ENCODE measurements at places on chromosomes 4 and X. TPM values are rescaled to one million over a fixed set of nuclear protein-coding genes. Genes with fewer than 3 reads are reported as not detected.

DNA sequence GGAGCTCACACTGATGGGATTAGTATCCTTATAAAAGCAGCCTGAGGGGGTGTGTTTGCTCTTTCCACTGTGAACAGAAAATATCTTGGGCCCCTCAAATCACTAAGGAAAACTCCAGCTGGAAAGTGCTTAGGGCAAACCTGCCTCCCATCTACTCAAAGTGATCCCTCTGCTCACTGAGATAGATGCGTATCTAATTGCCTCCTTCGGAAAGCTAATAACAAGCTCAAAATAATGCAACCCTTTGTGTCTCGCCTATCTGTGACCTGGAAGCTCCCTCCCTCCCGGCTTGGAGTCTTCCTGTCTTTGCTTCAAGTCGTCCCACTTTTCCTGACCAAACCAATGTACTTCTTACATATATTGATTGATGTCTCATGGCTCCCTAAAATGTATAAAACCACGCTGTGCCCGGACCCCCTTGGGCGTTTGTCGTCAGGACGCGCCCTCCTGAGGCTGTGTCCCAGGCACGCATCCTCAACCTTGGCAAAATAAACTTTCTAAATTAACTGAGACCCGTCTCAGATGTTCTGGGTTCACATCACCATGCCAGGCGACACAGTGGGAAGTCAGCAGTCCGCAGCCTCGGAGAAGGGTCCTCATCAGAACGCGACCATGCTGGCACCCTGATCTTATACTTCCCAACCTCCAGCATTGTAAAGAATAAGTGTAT is 34.1 kb upstream of the SORCS2 start:
- DNase-seq: peak; percentile 57

DNA sequence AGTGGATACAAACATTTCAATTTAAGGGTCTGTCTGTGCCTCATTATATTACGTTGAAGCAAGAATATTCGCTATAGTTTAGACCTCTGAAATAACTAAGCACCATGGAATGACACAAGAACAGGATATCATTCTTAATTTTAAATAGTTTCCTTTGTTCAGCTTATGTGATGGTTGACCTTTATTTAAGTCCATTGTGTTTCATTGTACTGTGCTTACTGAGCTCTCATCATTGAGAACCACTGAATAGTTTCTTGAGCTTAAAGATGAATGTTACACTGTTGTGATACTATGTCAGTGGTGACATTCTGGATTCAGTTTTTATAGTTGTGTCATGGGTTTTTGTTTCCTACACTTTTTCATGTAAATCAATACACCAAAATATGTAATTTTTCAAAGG is 239.3 kb downstream of the RPA4 start:
- no peak for DNase-seq

- no peak for DNase-seq
These were observed 4.8 kb downstream of the PROM1 start for GRCh38 chr4:16079046-16079445.

GRCh38 chr4:128334256-128334655 is 46.6 kb upstream of the PGRMC2 start:
- no peak for DNase-seq

DNA sequence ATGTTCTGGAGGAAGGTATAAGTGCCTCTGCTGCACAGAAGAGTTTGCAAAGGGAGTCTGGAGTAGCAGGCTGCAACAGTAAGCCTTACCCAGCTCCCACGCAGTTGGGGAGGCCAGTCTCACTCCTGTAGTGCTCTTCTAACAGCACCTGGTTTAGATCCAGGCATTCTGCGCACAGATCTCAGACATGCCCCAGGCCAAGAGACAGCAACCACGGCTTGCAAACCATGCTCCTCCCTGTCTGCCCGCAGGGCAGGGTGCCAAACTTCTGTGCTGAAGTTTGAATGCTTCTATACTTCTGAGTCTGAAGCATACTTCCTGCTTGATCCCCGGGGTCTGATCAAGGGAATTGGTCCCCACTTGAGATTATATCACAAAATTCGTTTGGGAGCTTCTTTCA is 106.3 kb downstream of the LINC00632 start:
- no peak for DNase-seq

The PPEF2 gene
- not detected for total RNA-seq

The PNMA5 gene
- total RNA-seq: not detected

The NPNT gene
- total RNA-seq: 5.2 TPM
